ENCODE measurements at places on chromosomes 5 and 9.
A peak's percentile ranks its signal among the peaks of the same experiment; 100 is the strongest.

GRCh38 chr9:127124111-127124531, 1.7 kb upstream of the ANGPTL2 start:
- no peak for DNase-seq

- no peak for DNase-seq
Observed at GRCh38 chr5:1300581-1301083, 5.8 kb upstream of the TERT start.

GRCh38 chr5:1217596-1218206, 7.5 kb upstream of the SLC6A18 start:
- DNase-seq = no peak

DNA sequence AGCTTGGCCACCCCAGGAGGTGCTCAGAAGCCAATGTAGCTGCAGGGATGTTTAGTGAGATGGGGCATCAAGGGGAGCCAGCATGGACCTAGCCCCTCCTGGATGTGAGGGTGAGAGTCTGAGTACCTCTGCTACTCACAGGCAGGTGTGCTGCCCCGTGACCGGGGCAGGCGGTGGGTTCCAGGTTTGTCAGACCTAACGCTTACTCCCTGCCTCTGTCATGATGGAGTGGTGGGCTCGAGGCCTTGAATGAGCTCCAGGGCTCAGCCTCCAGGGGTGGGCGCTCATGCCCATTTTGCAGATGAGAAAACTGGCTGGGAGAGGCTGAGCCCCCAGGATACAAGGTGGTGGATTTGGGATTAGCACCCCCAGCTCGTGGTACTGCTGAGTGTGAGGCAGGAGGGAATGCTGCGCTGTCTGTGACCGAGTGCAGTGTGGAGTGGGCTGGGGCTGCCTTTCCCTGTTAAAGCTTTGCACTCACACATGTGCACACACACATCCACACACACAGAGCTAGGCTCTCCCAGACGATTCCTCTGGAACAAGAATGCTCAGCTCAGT, 1.5 kb downstream of the RXRA start:
- DNase-seq = no peak

- DNase-seq = peak; percentile 25
Observed at GRCh38 chr5:123496892-123497291, 15.1 kb upstream of the CSNK1G3 start.

DNA sequence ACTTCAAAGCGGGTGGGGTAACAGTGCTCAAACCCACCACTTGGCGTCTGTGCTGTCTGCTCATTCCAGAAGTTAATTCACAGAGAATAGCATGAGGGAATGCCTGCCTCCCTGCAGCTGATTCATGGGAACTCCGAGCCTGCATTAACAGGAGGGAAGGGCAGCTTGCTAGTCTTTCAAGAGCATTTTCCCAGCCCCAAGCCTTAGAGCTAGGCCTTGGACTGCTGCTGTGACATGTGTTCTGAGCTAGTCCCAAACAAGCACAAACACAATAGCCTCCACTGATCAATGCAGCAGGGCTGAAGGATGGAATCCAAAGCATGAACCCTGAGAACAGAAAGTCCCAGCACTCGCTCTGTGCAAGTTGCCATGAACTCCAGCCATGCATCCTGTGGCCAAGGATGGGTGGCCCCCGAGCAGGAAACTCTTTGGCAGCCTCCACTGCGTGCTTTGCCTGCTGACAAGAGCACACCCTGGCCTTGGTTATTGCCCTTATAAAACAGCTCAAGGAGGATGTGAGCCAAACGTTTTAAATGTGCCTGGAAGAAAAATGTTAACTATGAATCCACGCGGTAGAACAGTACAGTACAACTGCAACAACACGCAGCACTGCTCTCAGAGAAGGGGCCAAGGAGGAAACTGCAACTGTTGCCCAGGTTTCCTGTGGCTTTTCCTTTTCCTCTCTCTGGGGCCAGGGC, 653.1 kb upstream of the KLF4 start:
- DNase-seq = peak; percentile 16

GRCh38 chr5:14859150-14859549, 12.4 kb downstream of the ANKH start:
- no peak for DNase-seq

DNA sequence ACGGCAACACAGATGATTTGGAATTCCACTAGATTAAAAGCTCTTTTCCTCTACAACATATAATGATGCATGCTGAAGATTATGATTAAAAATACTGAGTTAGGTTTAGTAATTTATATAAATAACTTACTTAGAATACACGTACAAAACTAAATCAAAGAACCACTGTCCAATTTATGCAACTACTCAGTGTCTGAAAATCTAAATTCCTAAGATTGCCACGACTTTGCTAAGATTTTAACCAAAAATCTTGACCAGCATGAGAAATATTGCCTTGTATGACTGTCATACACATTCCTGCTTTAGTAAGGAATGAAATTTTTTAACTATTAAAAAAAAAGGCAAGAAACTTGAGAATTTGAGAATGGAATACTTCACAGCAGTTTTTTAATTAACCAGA, 292.4 kb downstream of the ZNF608 start:
- no peak for DNase-seq

GRCh38 chr9:125137200-125137599, 6.1 kb downstream of the SCAI start:
- no peak for DNase-seq

- no peak for DNase-seq
Observed at GRCh38 chr9:134213508-134213850, 49.1 kb upstream of the RNU6ATAC start.

GRCh38 chr9:34375901-34376595, 650 bp downstream of the MYORG start:
- DNase-seq = peak; percentile 67

DNA sequence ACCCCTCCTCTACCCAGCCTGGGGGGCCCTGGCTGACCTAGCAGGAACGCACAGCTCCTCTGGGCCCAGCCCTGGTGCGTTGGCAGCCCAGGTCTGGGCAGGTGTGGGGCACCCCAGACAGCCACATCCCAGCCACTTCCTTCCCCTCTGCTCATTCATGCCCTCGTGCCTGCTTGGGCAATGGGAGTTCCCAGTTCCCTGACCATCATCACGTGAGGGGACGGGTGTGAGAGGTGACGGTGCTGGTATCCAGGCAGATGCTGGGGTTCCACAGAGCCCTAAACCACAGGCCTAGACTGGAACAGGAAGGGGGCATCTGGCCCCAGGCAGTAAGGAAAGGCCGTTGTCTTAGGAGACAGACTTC, 8.4 kb downstream of the RALGDS start:
- no peak for DNase-seq

GRCh38 chr9:122206118-122207046, 22.4 kb downstream of the LHX6 start:
- peak; percentile 61 for DNase-seq
